ENCODE measurements at places on chromosomes 1 and 21.

DNA sequence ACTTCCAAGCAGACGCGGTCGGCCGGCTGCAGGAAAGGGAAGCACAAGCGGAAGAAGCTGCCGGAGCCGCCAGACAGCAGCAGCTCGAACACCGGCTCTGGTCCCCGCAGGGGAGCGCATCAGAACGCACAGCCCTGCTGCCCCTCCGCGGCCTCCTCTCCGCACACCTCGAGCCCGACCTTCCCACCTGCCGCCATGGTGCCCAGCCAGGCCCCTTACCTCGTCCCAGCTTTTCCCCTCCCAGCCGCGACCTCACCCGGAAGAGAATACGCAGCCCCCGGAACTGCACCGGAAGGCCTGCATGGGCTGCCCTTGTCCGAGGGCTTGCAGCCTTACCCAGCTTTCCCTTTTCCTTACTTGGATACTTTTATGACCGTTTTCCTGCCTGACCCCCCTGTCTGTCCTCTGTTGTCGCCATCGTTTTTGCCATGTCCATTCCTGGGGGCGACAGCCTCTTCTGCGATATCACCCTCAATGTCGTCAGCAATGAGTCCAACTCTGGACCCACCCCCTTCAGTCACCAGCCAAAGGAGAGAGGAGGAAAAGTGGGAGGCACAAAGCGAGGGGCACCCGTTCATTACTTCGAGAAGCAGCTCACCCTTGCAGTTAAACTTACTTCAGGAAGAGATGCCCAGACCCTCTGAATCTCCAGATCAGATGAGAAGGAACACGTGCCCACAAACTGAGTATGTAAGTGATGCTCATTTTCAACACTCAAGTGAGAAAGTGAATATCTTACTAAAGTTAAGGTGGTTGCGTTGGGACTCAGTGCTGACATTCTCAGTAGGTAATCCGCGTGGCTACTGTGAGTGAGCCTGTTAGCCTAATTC is 25.5 kb downstream of the UTS2 start:
- DNase-seq = no peak

DNA sequence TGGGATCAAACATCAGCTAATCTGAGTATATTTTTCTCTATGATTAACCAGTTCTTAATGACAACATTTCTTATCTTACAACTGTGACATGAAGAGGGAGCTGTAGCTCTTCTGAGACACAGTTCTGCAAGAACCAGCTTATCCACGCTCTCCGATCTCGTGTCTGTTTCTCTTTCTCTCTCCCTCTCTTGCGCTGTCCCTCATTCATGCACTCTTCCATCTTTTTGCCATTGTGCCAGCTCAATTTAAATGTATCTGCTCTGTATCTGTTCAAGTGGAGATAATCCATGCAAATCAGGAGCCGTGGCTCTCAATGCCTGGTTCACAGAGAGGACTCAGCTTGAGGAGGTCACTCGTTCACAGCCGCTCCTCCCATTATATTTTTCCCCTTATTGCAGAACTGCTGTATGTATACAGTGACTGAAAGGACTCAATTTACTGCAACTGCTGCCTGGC is 494.7 kb upstream of the ADGRL2 start:
- DNase-seq = no peak

- DNase-seq = no peak
Measured at GRCh38 chr1:185435696-185436379, 118.8 kb upstream of the IVNS1ABP start.

DNA sequence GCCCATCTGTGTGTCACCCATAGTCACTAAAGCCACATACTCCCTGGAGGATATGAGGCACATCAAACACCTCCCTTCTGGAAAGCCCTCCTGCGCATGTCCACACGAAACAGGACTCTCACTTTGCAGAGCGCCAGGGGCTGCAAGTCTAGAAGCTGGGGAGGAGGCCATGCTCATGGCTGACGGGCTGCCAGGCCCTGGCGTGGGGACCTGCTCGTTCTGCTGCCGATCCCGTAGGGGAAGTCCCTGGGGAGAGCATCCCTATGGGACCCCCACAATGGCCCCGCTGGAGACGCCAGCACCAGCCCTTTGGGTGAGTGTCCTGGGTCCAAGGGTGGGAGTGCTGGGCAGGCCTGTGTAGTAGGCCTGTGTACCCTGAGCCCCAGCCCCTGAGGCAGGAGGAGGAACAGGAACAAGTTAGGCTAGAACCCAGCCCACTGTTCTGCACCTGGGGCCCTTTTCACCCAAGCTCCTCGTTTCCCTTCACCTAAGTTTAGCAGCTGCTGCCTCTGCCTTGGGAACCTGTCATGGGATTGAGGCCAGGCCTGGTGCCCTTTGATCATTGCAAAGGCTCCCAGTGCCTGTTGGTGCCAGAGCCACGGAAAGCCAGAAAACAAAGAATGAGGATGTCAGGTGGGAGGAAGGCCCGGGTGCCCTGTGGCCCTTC is 9.9 kb downstream of the FAM3B start:
- DNase-seq = no peak

GRCh38 chr1:59917026-59917784 is 9.4 kb downstream of the CYP2J2 start:
- DNase-seq = no peak

- no peak for DNase-seq
Measured at GRCh38 chr1:164443166-164443565, 115.8 kb upstream of the PBX1 start.

DNA sequence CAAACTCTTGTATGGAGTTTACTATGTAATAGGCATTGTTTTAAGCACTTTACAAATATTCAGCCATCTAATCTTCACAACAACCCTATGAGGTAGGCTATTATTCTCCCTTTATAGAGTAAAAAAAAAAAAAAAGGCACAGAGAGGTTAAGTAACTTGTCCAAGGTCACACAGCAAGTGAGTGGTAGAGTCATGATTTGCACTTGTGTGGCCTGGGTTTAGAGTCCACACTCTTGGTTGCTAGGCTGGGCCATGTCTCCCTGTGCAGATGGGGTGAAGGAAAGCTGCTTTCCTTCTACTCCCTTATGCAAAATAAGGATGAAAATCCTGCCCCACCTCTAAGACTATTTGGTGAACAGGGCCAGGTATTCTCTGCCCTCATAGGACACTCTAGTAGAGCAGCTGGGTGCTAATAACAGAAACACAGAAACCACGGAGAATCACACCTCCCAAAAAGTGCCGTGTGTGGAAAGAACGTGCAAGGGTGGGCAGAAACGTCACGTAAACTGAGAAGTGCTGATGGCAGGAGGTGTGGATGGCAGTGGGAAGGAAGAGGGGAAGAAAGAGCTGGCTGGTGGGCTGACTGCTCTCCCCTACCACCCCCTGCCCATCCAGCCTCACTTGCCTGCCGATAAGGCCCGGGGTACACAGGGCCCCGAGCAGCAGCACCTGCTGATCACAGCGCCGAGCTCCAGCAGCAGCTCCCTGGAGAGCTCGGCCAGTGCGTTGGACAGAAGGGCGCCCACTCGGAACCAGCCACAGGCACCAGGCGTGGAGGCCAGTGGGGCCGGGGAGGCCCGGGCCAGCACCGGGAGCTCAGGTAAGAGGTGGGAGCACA is 28.3 kb upstream of the VPS13D start:
- no peak for DNase-seq

DNA sequence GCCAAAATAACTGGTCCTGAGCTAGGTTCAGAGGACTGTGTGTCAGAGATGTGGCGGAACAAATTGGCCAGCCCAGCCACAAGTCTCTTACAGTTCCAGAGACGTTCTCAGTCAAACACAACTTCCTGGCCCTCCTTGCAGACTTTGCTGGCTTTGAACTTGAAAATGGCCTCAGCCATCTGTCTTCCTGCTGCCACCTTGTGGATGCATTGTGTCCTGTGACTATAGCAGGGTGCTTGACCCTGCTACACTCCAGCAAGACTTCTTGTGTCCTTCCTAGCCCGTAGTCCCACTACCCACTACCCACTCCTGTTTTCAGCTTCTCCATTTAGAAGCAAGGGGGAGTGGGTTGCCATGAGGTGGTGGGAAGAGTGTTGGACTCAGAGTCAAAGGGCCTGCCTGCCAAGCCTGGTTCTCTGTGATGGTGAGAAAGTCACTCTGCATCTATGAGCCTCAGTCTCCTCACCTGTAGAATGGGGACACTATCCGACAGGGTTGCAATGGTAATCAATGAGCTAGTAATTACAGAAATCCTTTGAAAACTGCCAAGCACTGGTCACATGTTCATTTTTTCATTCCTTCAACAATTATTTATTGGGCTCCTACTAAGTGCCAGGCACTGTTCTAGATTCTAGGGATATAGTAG is 109.9 kb downstream of the IGSF21 start:
- DNase-seq = peak; percentile 74

GRCh38 chr1:66446261-66447001 is 87.5 kb upstream of the SGIP1 start:
- no peak for DNase-seq

DNA sequence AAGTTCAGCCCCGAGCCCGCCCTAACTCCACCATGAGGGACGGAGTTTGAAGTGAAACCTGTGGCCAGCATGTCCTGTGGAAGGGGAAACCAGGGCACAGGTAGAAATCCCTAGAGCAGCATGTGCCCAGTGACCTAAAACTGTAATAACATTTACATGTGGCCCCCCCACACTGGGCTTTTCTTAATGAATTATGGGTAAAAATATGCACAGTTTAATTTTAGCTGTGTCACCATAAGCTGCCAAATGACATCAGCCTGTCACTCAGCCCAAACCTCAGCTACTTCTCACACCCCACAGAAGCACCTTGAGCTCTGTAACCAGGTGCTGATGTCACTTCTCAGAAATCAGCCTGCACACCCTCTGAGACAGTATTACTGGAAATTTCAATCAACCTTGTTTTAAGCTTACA is 50.0 kb upstream of the SLC19A1 start:
- DNase-seq = no peak

Data from H9 (cell line).